GM06990 (cell line): ENCODE measurements at places on chromosomes 2 and 18.
A peak's percentile ranks its signal among the peaks of the same experiment; 100 is the strongest.

- DNase-seq: no peak
These were observed 140.2 kb upstream of the ITGA6 start for GRCh38 chr2:172287190-172287589.

DNA sequence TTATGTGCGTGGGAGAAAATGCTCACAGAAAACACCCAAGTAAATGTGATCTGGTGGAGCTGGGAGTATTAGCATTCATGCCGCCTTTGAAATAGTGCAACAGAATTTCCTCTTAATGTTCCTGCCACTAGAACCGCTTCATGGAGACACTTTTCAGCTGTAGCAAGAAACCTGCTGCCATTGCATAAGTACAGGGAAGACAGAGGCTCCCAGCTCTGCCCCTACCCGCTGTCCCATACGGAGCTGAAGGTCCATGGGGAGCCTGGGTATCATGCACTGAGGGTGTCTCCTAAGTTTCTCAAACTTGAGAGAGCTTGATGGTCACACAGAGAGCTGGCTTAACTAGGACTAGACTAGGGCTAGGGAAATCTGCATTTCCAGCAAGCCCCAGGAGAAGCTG is 49.6 kb downstream of the CRIM1 start:
- DNase-seq: no peak

DNA sequence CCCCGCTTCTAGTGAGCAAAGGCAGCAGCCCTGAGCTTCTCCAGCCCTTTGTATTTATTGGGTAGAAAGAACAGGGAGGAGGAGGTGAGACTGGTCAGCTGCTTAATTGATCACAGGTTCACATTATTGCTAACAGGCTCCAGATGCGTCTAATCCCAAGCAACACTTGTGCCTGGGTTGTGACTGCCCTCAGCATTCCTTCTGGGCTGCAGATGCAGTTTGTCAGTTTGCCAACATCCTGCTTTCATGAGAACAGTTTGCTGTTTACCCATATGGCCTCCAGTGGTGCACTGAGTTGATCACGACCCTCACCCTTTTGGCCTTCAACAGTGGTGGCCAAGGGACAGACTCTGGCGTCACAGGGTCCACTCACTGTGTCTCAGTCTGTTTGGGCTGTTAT is 159.5 kb upstream of the ZNF516 start:
- DNase-seq: no peak

GRCh38 chr18:45566025-45566740 is 49.1 kb upstream of the SLC14A2 start:
- no peak for DNase-seq

- DNase-seq: no peak
These were observed 65.0 kb downstream of the RAB31 start for GRCh38 chr18:9772847-9773677.

GRCh38 chr18:11387880-11388279 is 221.5 kb upstream of the SLC35G4 start:
- DNase-seq: no peak

- DNase-seq: peak; percentile 72
These were observed 1.7 kb downstream of the NCK2 start for GRCh38 chr2:105746177-105747080.

DNA sequence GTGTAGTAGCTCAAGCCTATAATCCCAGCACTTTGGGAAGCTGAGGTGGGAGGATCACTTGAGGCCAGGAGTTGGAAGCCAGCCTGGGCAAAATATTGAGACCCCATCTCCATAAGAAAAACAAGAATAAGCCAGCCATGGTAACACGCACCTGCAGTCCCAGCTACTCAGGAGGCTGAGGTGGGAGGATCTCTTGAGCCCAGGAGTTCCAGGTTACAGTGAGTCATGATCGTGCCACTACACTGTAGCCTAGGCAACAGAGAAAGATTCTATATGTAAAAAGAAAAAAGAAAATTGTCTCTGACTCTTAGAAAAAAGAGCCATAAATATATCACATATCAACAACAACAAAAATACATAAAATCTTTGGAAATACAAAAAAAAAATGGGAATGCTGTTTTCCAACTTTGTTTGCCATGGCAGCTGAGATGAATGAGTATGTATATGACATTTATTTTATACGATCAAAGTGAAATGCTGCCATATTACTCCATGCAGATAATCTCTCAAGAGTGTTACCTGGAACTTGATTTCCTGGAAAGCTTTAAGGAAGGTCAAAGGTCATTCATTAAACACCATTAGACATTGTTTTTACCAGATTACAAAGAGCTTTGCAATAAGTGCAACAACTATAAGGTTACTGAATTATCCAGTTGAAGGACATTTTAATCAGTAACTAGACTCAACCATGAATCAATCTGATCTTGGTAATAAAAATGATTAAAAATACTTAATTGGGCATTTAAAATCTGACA is 19.7 kb upstream of the DAPL1 start:
- no peak for DNase-seq

- no peak for DNase-seq
These were observed 758.7 kb upstream of the FSHR start for GRCh38 chr2:49913025-49913424.

- no peak for DNase-seq
These were observed 29.0 kb downstream of the TRABD2A start for GRCh38 chr2:84851876-84852275.

DNA sequence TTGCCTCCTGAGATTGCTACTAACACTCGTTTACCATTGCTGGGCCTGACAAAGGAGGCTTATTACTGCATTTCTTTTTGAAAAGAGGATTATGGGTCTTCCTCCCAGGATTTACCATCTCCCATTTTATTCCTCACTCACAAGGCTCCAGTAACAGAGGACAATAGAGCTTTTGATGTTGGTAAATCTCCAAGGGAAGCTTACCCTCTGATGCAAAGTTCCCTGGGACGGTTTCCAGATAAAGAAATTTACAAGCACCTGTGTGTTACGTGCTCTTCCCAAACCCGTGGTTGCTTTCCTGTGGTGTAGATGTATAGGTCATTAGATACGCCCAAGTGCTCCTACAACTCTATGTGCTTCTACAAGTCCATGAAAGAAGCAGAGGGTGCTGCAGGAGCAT is 17.1 kb downstream of the VSNL1 start:
- no peak for DNase-seq

DNA sequence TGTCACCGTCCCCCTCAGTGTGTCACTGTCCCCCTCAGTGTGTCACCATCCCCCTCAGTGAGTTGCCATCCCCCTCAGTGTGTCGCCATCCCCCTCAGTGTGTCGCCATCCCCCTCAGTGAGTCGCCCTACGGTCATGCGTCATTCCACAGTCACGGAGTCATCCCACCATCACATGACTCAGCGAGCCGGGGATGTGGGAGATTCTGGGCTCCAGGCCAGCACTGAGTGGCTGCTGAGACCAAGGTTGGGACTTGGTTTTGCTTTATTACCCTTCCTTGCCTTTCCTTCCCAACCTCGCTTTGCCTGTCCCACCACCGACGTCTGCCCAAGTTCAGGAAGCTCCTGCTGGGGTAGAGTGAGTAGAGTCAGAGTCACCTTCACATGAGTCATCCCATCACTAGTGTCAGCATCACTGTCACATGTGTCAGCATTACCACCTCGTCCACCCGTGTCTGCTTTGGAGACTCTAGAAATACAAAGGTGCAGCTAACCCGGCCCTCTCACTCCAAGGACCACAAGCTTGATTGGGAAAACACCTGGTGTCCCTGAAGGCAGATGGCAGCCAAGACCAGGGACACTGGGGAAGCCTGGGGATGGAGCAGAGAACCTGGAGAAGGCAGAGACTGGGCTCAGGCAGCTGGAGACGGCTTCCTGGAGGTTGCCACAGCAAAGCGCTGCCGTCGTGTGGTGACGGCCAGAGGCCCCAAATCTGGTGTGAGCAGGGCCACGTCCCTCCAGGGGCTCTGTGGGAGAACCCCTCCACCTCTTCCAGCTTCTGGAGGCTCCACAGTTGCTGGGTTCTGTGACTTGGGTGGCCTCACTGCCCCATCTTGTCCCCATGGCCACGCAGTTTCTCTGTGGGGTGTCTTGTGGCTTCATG is 485.2 kb upstream of the SALL3 start:
- DNase-seq: no peak

GRCh38 chr18:79834834-79835233 is 37.1 kb downstream of the KCNG2 start:
- DNase-seq: no peak

DNA sequence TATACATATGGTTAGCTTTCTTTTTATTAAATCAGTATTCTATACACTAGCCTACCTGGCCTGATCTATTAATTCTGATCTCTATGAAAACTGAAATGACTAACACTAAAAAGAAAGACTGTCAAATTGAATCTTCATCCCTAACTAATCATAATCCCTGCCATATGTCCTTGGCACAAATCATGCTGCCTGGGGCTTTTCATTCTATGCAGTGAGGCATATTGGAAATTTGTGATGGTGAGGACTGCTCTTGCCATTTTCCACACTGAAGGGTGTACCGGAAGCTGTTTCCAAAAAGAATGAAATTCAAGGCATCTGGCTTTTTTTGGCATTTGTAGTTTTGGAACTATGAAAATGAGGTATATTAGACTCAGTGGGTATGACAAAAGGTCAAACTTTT is 39.7 kb downstream of the RAPGEF4 start:
- no peak for DNase-seq

DNA sequence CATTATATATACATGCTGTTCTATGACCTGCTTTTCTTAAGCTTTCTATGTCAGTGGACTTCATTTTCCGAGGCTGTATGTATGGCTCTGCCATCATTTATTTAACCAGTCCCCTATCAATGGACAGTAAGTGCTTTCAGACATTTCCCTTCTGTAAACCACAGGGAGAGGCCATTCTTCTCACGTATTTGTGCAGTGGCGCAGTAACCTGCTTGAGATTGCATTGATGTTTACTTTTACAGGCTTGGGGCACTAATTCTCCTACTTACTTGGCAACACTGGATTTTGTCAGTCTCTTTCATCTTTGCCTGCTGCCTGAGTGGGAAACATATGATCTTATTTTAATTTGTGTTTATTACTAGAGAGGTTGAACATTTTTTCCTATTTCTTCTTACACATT is 52.1 kb downstream of the BOLA3 start:
- no peak for DNase-seq

GRCh38 chr18:13455960-13456481 is 237.5 kb downstream of the LDLRAD4 start:
- peak; percentile 27 for DNase-seq

DNA sequence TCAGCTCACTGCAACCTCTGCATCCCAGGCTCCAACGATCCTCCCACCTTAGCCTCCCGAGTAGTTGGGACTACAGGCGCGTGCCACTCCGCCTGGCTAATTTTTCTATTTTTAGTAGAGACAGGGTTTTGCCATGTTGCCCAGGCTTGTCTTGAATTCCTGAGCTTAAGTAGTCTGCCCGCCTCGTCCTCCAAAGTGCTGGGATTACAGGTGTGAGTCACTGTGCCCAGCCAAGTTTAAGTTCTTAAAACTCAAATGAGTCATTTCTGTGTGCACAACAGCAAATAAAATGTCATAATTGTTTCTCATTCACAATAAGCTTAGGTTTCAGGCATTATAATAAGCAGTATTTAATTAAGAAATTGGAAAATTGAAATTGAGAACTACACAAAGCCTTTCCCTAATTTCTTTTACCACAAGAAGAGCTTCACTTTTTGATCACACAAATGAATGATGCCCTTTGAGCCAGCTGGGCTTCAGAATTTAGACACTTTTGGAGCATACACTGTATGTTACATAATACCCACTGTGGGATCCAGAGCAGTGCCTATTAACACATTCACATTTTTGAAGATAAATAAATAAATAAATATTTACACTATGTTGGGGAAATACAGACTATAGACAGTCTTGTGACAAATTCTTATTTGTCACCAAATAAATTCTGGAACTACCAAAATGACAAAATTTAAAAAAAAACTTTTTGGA is 8.6 kb upstream of the ME2 start:
- no peak for DNase-seq

DNA sequence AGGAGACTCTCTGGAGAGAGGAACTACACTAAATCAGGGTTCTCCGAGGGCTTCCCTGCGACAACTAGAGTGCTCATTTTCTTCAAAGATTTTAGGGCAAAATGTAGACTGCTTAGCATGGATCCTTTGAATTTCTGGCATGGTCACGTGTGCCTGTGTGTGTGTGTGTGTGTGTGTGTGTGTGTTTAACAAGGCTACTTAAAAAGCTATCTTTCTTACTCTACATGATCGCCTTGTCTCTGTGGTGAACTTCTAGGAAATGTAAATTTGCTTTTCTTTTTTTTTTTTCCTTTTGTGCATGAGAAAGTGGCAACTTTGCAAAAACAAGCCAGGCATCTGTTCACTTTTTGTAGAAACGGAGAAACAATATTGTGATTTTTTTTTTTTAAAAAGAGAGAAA is 43.9 kb downstream of the SOX11 start:
- DNase-seq: no peak
